ENCODE measurements at places on chromosomes 1 and 21. TPM values are rescaled to one million over a fixed set of nuclear protein-coding genes. Genes with fewer than 3 reads are reported as not detected.

DNA sequence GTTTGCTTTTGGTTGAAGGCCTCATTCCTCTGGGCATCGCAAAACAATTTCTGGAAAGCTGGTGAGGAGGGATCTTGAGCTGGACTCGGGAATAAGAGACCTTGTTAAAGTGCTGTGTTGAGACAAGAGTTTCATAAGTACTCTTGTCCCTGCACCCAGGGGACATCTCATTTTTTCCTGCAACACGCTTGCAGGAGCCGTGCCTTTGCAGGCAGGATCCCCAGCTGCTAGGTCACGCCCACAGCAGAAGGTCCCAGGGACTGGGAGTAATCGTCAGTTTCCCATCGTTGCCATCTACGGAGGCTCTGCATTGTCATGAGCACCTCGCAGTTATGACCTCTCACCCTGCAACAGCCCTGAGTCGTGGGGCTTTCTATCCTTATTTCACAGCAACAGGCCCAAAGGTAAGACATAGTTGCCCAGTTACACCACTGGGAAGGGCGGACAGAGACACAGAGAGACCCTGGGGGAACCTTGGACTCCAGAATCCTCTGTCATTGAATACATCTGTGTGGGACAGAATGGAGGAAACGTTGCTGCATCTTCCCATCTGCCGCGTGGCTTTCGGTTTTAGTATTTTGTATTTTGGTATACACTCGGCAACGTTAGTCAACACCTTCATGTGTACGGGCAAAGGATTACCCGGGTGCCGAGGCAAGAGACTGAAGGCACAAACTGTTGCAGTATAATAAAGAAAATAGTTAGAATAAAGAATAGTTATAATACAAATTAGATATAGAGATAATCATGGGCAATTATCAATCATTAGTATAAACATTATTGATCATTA lies 60.4 kb upstream of the DMRTB1 start:
- DNase-seq = no peak
- H3K36me3 ChIP-seq = no peaks in the 10 kb centered on the region
- no peaks in the 10 kb centered on the region for H3K27me3 ChIP-seq
- H3K4me3 ChIP-seq = no peak overlapping the region
- no peaks in the 10 kb centered on the region for H3K4me1 ChIP-seq

DNA sequence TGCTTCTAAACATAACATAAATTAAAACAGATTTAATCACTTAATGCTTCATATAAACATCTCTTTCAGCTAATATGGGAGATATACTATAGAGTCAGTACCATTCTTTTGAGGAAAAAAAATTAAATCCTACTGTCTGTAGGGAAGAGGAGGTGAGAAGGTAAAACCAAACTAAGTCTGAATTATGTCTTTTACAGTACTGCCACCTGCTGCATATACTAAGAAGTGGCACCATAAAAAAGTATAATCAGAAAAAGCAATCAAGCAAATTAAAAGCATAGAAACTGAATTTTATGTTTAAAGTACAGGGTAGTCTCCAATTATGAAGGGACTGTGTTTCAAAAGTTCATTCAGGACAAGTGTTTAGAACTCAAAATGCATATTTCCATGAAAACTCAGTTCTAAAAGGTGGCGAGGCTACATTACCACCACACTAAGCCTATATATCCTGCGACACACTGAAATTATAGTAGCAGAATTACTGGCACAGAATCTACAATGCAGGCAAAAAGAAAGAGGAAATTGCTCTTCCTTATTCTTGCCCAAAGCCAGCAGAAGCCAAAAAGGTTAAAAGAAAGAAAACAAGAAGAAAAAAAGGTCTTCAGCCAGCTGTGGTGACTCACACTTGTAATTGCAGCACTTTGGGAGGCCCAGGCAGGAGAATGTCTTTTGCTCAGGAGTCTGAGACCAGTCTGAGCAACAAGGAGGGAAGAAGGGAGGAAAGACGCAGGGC lies 9.0 kb downstream of the NSL1 start:
- no peak overlapping the region for H3K27ac ChIP-seq
- H3K27me3 ChIP-seq = no peaks in the 10 kb centered on the region
- H3K4me1 ChIP-seq = no peaks in the 10 kb centered on the region
- H3K4me3 ChIP-seq = no peak overlapping the region
- H3K36me3 ChIP-seq = peaks cover 57% of the 10 kb centered on the region

DNA sequence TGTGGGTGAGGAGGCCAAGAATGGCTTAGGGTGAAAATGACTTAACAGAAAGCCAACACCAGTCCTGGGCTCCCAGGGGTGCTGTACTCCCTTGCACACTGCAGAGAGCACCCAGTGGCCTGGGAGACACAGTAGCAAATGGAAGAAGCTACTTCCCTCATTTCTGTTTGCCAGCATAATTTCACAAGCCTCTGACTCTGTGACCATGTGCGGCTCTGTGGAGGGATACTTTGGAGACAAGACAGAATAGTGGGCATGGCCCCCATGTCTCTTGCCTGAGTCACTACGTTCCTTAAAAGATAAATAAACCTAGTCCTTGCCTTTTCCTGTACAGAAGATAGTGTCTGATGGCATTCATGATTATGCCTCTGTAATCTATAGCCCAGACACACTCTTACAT lies 38.1 kb downstream of the TRIM62 start:
- DNase-seq = no peak
- no peak overlapping the region for H3K4me3 ChIP-seq
- no peaks in the 10 kb centered on the region for H3K27me3 ChIP-seq
- H3K4me1 ChIP-seq = peaks cover 25% of the 10 kb centered on the region
- peaks cover 26% of the 10 kb centered on the region for H3K36me3 ChIP-seq

DNA sequence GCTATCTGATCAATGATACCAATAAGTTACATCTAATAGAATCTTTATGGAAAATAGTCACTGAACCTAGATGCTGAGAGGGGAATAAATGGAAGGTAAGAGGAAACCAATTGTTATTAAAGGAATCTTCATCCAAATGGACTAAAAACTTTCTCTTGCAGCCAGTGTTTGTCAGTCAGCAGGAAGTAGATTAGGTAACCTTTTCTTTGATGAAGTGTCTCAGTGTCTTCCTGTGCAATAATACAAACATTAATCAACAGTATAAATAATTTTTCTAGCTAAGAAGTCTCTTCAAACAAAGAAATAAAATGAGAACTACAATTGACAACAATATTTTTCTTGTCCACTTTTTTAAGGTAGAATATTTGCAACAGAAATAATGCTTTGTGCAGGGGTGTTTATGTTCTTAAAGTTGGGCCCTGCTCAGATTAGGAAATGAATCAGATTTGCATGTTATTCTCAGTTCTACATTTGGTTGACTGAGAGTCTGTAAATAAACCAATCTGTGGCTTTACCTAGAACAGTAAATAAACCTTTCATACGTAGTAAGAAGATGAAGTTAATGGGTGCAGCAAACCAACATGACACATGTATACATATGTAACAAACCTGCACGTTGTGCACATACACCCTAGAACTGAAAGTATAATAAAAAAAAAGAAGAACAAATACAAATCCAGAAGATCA lies 391.4 kb downstream of the MRPL39 start:
- H3K36me3 ChIP-seq = no peaks in the 10 kb centered on the region
- no peaks in the 10 kb centered on the region for H3K4me1 ChIP-seq
- no peaks in the 10 kb centered on the region for H3K27me3 ChIP-seq
- no peak for DNase-seq
- no peak overlapping the region for H3K4me3 ChIP-seq
- no peak overlapping the region for H3K27ac ChIP-seq

DNA sequence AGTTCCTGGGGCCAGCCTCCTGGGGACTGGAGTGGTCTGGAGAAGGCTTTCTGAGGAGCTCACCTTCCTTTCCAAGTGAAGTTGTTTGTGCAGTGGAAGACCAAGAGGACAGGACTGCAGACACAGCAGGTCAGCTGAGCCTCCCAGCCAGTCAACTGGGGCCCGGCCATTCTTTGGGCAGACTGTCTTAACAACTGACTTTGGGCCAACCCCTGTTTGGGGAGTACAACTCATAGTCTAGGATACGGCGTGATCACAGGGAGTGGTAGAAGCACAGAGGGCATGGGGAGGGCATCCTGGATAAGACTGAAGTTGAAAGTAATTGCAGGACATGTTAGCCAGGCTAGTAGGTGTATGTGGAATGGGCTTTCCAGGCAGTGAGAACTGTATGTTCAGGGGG lies 50.3 kb downstream of the PGM1 start:
- H3K27me3 ChIP-seq = no peaks in the 10 kb centered on the region

DNA sequence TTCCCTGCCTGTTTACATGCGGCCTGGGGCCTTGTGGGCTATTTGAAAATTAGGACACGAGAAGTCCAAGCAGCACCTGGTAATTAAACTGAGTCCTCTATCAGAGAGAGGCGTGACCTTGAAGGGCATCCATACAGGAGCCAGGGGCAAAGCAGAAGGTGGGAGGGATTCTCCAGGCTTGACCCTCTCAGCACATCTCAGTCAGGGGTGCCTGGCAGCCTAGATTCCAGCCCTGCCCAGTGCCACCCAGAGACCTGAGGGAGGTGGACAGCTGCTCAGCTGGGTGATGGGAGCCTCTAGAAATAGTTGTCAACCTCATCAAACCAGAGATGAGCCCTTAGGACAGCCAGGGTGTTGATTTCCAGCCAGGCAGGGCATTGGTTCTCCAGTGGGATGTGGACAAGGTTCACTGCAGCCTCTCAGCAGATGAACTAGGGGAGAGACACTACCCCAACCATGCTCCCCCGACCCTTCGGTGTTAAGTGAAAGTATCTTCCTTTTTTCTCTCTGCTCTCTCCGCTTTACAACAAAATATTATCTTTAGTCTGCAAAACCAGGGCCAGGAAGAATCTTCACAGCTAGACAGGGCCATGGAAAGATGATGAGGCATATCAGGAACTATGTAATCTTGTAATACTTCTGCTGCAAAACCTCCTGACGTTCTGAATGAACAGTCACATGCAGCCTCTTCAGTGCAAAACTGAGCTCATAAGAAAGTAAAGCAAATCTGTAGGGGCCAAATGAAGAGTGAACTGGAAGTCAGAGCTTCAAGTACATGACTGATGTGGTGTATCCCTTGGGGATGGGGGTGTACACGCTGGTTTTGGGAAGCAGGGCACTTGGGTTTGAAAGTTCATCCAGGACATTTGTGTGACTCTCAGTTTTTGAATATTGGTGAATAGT lies 35.9 kb upstream of the ATP5PO start:
- DNase-seq = no peak
- peaks cover 17% of the 10 kb centered on the region for H3K4me1 ChIP-seq
- H3K27me3 ChIP-seq = no peaks in the 10 kb centered on the region
- H3K36me3 ChIP-seq = no peaks in the 10 kb centered on the region
- H3K27ac ChIP-seq = no peak overlapping the region
- H3K4me3 ChIP-seq = no peak overlapping the region

DNA sequence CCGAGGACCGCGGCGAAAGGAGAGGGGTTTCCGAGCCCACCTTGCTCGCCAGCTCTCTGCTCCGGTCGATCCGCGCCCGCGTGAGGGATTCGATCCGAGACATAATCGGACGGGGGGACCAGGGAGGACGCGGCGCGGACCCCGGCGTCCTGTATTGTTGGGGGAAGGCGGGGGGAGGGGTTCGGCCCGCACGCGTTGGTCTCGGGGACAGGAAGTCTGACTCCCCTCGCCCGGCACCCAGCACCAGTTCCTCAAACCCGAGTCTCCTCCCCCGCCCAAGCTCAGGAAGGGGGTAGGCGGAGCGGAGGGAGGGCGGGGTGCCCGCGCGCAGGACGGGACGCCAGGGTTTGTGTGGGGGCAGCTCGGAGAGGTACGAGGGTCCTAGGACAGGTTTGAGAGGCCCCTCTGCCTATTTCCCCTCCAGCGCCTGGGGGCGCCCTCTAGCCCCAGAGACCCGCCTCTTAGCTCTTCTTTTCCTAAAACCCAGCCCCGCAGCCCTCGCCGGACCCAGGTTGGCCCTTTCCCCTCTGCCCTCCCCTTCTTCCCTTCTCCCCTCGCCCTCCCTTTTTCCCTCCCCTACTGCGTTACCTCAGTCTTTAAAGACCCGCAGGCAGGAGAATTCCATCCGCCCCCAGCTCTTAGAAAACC lies at the start of gene ARHGEF2:
ARHGEF2 (minus strand) TSS at position 223 of the 648 bp plus-strand sequence; CDS start at position 103, 120 bp downstream.
- peaks cover 5% of the 10 kb centered on the region for H3K36me3 ChIP-seq
- H3K4me3 ChIP-seq = peak within 1 kb of the TSS; percentile 87
- DNase-seq = peak; percentile 96
- H3K27me3 ChIP-seq = no peaks in the 10 kb centered on the region
- H3K27ac ChIP-seq = peak within 1 kb of the TSS; percentile 97

UHMK1 gene
- 30.8 TPM for total RNA-seq

UTS2 gene
- total RNA-seq = not detected

FMO4 gene
- total RNA-seq = 1.2 TPM

OR2T33 gene
- not detected for total RNA-seq

SVBP gene
- 19.1 TPM for total RNA-seq
